Suppressor macrophage treated with lipopolysaccharide for 4 hours (primary cell): ENCODE measurements at places on chromosomes 11 and 22.

DNA sequence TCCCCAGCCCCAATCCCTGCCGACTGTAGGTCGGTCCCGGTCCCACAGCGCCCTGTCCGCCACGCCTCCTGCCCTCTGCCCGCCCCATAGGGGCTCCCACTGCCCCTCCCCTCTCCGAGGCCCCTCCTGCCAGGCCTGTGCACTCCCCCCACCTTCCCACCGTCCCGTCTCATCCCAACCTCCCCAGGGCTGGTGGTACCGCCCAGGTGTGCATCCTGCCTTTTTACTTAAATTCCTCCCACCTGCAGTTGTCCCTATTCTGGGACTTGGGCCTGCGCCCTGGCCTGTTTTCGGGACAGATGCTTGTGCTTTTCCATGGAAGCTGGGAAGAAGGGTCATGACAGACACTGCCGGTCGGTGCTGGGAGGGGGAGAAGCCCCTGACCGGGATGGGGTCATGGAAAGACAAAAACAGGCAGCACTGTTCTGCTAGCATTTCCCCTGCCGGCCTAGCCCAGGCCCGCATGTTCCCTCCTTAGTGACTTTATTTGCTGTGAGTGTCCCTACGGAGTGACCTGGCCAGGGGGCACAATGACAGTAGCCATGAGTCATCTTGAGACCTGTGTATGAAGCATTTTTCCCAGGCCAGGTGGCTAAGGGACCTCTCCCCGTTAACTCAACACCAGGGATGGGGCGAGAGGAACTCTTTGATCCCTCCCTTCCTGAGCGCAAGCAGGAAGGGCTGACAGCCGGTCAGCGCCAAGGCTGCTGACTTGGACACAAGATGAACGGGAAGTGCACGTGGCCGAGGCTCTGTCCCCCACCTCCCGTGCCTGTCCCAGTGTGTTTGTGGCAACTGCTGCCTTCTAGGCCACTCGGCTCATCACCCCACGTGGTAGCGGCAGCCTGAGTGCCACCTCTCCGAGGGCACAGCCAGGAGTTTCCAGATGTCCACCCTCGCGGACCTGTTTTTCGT lies 7.1 kb downstream of the TBX1 start:
- DNase-seq, result peak; percentile 55

GRCh38 chr22:44261861-44262595 lies 50.7 kb downstream of the SHISAL1 start:
- no peak for DNase-seq

GRCh38 chr11:127236776-127237175 lies 236.2 kb upstream of the KIRREL3 start:
- no peak for DNase-seq

GRCh38 chr11:67372321-67372992 lies 941 bp downstream of the CLCF1 start:
- no peak for DNase-seq

DNA sequence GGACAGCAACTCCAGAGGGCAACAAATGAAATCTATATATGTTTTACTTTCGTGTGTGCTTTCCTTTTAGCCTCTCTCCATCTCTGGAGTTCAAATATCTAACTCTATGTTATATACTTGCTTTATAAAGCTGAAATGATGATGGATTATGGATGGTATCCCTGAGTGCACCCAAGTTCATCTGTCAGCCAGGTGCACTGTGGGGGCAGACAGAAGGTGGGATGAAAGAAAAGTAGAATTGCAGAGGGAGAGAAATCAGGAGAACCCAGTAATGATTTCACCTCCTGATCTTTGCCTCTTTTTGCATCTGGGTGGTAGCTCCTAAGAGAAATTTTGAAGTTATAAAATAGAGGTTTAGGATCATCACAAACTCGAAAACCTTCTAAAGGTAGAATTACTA lies 2.4 kb downstream of the MUC15 start:
- no peak for DNase-seq

DNA sequence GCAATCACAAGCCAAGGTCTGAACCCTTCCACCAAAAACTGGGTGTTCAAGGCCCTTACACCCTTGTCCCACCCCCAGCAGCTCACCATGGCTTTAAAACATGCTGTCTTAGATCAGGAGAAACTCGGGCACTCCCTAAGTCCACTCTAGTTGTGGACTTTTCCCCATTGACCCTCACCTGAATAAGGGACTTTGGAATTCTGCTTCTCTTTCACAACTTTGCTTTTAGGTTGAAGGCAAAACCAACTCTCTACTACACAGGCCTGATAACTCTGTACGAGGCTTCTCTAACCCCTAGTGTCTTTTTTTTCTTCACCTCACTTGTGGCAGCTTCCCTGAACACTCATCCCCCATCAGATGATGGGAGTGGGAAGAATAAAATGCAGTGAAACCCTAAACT lies 15.0 kb downstream of the HTR3A start:
- no peak for DNase-seq

GRCh38 chr11:104343578-104343977 lies 179.6 kb upstream of the PDGFD start:
- no peak for DNase-seq
